DMS79 (cell line): ENCODE measurements at places on chromosomes 1 and 21.

DNA sequence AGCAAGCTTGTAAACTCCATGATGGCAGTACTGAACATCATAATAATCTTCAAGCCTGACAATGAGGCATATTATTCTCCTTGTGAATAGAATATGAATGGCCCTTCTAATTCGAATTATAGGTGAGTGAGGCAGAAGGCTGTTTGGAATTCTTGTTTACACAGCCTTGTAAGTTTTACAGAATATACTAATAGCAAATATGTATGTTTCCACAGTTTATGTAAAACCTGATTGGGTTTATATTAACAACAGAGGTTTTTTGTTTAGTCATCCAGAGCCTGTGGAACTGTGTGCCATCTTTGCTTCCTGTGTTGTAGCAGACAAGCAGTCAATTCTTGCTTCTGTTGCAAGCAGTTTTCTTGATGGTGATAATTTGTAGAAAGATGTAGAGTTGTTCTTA is 8.0 kb downstream of the OSBPL9 start:
- no peak for DNase-seq

DNA sequence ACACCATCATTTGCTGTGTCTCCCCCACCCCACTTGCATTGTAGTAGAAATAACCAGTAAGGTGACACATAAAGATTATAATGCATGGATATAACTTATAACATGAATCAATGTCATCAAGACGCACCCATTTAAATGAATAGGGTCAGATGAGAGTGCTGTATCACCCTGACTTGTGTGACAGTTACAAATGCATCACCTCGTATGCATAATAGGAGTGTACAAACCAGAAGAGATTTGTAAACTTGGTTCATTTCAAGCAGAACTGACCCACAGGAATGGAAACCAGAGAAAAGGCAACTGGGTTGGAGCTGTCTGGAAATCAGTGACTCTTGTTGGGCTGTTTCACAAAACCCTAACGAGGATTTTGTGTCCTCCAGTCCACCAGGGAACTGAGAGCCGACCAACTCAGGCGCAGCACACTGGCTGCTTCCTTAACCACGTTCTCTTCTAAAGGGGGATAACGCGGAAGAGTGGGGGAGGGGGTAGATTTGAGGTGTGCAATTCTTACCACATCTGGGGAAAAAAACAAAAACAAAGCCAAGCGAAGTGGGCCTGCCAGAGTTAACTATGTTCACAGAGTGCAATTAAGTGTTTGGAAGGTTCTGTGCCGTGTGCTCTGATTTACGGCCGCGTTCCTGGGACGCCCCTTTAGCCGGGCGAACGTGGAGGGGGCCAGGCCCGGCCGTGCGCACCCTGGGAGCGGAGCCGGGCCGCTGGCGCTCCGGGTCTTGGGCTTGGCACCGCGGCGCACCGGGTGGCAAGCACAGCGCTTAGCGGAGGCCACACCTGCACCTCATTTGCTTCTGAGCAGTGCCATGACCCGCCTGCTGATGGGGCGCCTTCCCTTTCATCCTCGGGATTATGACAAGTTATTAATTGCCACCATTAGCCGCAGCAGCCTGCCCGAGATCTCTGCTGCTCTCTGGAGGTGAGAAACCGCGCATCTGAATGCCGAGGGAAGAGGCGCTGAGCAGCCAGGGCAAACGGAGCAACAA is 248.8 kb upstream of the FOXD3 start:
- DNase-seq: no peak

DNA sequence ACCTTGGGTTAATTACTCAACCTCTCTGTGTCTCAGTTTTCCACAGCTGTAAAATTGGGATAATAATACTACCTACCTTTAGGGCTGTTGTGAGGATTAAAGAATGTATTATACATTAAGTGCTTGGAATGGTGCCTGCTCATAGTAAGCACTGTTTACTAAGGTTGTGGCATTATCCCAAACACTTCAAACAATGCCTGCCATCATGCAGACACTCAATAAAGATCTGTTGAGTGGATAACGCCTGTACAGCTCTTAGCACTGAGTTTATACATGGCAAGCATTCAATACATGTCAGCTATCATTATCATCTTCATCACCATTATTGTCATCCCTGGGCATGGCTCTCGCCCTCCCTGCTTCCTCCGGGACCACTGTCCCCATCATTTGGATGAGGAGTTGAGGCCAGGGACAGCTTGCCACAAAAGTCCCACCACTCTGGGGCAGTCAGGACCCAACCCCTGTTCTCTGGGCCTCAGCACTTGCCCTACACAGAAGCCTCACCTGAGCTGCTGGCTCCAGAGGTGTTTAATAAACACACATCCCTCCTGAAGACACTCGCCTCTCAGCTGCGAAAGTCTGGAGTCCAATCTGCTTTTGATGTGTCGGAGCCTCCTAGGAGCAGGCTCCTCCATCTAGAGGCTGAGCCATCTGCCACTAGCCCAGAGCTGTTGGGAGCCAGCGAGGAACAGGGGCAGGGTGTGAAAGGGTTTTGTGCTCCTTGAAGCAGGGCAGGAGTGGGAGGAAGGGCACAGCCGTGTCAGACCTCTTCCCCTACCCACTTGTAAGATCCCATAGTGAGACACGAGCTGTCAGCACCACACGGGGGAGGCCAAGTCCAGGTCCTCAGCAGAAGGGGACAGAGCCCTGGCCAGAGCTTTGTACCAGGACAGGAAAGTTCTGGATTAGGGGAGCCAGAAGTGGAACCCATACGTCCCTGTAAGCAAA is 80.9 kb upstream of the ZC3H12A start:
- DNase-seq: peak; percentile 56

GRCh38 chr1:77282866-77283539 is 1.2 kb downstream of the AK5 start:
- DNase-seq: peak; percentile 11

DNA sequence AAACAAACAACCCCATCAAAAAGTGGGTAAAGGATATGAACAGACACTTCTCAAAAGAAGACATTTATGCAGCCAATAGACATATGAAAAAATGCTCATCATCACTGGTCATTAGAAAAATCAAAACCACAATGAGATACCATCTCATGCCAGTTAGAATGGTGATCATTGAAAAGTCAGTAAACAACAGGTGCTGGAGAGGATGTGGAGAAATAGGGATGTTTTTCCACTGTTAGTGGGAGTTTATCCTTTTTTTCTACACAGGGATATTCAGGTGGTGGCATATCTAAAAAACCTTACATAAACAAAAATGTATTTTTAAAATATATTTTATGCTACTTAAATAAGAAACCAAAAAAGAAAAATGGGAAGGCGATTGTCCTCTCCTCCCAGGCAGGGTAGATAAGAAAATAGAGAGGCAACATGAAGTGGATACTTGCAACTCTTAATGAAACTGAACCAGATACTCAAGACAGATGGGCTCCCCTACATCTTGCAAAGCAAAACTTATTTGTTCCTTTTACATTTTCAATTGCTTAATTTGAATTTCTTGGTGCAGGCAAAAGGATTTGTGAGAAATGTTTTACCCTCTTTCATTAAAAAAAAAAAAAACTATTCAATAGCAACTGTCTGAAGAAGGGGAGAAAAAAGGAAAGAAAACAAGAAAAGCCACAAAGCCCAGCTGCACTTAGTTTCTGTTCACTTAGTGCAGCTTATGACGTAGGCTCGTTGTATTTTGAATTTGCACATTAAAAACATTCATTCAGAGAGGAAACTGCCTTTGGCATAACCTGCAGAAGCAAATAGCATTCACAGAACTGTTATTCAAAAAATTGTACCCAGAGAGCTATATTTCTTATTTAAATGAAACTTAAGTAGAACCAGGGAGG is 36.9 kb upstream of the RGS1 start:
- no peak for DNase-seq

DNA sequence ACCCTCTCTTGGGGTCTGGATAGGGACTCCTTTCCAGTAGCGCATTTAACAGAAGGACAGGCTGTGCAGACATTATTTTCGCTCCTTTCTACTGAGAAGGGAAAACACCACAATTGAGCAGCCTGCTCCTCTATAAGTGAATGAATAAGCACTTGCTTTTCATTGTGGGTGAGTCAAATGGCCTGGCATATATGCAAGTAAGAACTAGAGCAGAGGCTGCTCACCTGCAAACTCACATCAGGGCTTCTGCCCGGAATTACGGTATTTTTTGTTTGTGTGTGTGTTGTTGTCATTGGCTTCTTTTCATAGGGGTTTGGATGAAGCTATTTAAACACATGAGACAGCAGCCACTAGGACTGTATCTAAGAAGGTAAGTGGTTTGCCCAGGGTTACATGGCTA is 200.1 kb upstream of the CAMK1G start:
- no peak for DNase-seq

- DNase-seq: no peak
Measured at GRCh38 chr1:63909526-63909925, 135.7 kb downstream of the ROR1 start.

GRCh38 chr1:170716835-170717429 is 53.0 kb downstream of the PRRX1 start:
- DNase-seq: no peak

GRCh38 chr1:226268421-226269124 is 40.4 kb downstream of the LIN9 start:
- no peak for DNase-seq

DNA sequence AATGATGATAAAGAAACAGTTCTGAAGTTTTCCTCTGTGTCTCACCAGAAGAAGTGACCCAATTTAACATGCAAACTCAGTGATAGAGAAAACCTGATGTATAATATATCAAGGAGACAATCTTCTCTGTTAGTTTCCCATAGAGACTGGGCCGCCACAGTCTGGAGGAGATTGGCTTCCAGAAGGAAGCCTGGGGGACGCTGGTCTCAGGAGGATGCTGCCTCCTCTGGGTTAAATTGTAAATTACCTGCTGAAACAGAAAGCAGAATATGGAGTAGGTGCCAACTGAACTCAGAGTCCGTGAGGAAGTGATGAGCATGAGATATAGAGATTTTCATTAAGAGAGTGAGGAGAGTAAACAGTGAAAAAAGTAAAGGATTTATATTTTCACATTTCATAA is 15.8 kb downstream of the OR14I1 start:
- DNase-seq: no peak

DNA sequence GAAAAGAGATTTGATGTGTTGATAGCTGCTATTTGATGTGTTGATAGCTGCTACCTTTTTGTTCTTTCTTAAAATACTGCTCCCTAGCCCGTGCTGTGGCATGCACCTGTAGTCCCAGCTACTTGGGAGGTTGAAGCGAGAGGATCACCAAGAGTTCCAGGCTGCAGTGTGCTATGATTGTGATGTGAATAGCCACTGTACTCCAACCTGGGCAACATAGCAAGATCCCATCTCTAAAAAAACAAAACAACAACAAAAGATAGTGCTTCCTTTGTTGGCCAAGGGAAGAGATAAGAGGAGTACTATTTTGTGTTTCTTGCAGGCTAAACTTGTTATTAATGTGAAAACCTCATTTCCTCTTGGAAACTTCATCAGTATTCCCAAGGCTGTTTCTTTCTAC is 6.1 kb downstream of the GPSM2 start:
- no peak for DNase-seq

GRCh38 chr1:55679971-55680370 is 464.8 kb upstream of the USP24 start:
- DNase-seq: no peak

DNA sequence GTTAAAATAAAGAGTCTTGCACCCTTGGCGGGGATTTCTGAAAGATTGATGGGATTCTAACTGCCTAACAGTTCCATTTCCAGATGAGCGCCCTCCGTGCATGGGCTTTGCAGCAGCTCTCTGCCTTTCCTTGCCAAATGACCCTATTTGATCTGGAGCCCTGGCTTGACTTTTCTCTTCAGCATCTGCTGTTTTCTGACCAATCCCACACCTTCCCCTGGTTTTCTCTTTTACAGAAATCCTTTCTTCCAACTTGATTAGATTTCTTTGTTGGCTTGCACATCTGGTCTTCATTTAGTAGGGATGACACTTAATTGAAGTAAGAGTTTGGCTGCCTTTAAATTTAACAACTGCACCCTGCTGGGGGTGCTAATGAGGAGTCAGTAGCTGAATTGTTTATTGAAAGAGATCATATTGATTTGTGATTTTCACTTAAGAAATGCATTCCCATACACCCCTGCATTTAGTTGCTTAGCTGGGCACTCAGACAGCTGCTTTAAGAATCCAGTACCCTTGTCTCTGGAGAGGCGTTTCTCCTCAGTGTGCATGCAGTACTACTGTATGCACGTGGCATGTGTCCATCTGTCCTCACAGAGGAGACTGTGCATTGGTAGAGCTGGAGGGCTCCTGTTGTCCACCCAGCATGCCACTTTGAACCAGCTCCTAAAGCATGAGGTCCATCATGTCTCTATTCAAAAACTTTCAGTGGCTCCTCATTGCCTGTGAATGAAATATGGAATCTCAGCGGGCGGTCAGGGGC is 99.7 kb downstream of the NOS1AP start:
- DNase-seq: no peak

DNA sequence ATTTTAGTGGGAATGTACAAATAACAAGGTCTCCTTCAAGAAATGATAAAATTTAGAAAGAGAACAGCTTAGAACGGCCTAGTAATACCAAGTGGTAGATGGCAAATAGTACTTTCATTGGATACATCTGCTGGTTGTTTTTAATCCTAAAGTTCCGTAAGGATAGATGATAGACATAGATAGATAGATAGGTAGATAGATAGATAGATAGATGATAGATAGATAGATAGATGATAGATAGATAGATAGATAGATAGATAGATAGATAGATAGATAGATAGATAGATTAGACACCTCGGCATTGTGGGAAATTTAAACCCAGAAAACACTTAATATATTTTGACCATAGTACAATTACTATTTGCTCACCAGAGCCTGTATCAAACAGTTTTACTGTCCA is 288.5 kb downstream of the TPR start:
- no peak for DNase-seq

DNA sequence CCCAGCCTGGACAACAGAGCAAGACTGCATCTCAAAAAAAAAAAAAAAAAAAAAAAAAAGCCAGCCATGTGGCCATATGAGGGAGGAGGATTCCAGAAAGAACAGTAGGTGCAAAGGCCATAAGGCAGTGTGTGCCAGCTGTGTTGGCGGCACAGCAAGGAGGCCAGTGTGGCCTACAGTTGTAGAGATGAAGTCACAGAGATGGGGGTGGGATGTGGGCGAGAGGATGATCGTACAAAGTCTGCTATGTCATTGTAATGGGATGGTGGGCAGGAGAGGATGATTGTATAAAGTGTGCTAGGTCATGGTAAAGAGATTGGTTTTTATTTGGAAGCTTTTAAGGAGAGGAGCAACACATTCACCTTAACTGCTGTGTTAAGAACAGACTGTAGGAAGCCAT is 9.8 kb upstream of the CR1 start:
- DNase-seq: no peak

GRCh38 chr1:2556678-2557481 is 709 bp downstream of the TNFRSF14 start:
- no peak for DNase-seq

GRCh38 chr1:27634985-27635367 is at the start of gene FGR:
Gene FGR (minus strand): TSS chr1:27635185. CDS start chr1:27623916, 11,269 bp downstream.
- no peak for DNase-seq

- no peak for DNase-seq
Measured at GRCh38 chr1:173223031-173223380, 15.9 kb upstream of the TNFSF4 start.

GRCh38 chr1:242187171-242187570 is 188.3 kb upstream of the MAP1LC3C start:
- no peak for DNase-seq

- peak; percentile 67 for DNase-seq
Measured at GRCh38 chr1:183238071-183238470, 52.0 kb downstream of the LAMC2 start.
